ENCODE measurements at places on chromosomes 12 and 14.
A peak's percentile ranks its signal among the peaks of the same experiment; 100 is the strongest.

DNA sequence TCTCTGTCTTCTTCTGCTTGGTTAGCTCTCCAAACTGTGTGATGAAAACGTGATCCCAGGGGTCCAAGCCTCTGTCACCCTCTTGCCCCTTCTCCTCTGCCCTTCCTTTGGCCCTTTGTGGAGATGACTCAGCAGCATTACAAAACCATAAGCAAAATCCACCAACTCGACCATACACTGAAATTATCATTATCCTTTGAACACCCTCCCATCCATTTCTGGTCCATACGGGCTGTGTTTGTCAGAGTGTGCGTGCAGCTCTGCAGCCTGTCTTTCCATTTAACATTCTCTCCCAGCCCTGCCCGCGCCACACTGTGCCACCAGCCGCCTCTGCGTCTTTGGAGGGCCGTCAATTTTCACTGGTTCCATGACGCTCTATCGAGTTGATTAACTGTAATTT lies 69.2 kb downstream of the SLC25A47 start:
- DNase-seq = no peak

DNA sequence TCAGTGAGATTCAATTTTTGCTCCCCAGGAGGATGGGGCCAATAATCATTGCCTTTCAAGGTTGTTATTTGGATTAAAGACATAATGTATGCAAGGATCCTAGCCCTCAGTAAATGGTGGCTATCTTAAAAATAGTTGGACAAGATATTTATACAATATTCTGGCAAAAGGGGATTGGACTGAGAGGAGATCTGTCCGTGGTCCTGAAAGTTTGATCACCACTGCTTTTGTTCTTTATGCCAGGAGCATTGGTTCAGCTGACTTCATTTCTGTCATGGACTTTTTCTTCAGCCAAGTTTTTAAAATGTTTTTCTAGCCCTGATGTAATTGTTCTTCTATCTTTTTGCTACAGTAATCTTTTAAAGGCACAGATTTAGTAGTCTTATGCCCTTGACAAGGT lies 70.2 kb upstream of the TCL1A start:
- DNase-seq = no peak

- DNase-seq = peak; percentile 59
Measured at GRCh38 chr12:46124848-46125619, 134.7 kb upstream of the SCAF11 start.

DNA sequence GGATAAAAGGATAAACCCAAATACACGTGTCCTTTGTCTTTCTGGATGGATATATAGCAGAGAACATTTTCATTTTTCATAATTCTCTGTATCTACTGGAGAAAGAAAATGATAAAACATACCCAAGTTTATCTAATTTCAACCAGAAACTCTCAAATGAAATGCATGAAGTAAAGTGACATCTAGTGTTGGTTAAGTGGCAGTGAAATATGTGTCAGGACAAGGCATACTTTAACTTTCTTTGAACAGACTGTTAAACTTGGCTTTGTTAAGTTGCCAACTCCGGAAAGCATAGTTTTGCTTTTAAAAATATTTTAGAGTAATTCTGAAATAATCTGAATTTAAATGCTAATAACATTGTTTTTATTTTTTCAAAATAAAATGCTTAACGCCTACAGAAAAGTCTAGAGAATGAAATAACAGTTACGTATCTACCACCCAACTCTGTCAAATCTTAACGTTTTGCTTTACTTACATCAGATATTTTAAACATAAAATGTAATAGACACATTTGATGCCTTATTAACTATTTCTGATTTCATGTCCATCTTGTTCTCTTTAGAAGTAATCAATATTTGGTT lies 25.2 kb upstream of the NTN4 start:
- no peak for DNase-seq

DNA sequence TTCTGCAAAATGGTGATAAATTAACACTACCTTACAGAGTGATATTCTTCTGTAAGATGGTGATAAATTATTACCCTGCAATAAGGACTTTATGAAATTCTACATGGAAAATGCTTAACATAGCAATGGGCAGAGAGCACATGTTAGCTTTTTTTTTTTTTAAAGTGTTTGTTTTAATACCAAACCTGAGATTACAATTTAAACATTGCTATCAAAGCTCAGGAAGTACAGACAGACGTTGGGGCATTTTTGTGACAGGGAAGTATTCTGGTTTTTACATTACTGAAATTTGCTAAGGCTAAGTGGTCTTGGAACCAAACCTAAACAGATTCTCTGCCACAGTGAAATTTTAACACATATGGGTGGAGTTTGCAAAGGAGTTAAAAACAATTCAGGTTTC lies 133.1 kb downstream of the FGD4 start:
- no peak for DNase-seq

- DNase-seq = no peak
Measured at GRCh38 chr14:93330609-93331000, 2.2 kb downstream of the BTBD7 start.

DNA sequence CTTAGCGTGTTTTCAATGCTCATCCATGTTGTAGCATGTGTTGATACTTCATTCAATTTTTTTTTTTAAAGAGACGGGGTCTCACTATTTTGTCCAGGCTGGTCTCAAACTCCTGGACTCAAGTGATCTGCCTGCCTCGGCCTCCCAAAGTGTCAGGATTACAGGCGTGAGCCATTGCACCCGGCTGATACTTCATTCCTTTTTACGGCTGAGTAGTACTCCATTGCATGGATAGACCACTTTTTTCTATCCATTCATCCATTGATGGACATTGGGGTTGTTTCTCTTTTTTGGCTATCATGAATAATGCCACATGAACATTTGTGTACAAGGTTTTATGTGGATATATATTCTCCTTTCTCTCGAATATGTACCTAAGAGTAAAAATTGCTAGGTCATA lies 1.2 kb downstream of the P2RX7 start:
- DNase-seq = no peak

GRCh38 chr14:72443256-72443655 lies 450.6 kb downstream of the DPF3 start:
- no peak for DNase-seq

DNA sequence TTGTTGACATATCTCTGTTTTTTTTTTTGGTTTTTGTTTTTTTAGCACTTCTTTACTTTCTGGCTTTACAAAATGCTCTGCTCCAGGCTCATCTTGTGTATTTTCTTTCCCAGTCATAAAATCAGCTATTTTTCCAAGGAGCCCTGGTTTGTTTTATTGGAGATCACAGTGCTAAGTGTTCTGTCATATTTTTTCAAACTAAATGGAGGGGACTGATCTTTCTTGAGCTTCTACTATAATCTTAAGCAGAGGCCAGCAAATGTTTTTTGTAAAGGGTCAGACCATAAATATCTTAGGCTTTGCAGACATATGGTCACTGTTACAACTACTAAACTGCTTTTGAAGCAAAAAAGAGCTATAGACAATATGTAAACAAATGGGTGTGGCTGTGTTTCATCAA lies 30.6 kb upstream of the LIN7A start:
- DNase-seq = no peak

- no peak for DNase-seq
Measured at GRCh38 chr14:24789378-24789884, 155.4 kb upstream of the GZMB start.

DNA sequence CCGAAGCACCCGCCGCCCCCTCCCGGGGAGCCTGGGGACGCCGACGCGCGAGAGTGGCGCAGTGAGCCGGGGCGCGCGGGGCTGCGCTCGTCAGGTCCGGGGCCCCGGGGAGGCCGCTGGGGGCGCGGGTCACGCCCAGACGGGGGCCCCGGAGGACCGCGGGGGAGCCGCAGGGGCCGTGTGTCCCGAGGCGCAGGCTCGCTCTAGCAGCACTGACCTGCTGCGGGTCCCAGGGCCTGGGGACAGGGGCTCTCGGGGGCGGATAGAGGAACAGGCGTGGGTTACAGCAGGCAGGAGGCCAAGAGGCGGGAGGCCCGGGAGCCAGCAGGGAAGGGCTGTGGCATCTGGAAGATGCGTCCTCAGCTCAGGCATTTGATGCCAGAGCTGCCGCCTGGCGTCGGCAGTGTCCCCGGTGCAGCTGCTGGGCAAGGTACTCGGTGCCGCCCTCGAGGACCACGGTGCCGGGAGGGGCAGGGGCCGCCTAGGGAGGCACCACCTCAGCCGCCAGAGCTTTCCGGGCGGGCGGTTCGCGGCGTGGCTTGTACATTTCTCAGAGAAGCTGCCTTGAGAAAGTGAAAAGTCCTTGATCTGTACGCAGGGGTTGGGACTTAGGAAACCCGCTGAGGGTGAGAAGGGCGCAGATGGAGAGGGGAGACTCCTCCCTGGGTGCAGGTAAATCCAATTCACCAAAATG lies 1.2 kb downstream of the WNT5B start:
- no peak for DNase-seq
